ENCODE measurements at places on chromosomes 1 and 21. TPM values are rescaled to one million over a fixed set of nuclear protein-coding genes. Genes with fewer than 3 reads are reported as not detected.

DNA sequence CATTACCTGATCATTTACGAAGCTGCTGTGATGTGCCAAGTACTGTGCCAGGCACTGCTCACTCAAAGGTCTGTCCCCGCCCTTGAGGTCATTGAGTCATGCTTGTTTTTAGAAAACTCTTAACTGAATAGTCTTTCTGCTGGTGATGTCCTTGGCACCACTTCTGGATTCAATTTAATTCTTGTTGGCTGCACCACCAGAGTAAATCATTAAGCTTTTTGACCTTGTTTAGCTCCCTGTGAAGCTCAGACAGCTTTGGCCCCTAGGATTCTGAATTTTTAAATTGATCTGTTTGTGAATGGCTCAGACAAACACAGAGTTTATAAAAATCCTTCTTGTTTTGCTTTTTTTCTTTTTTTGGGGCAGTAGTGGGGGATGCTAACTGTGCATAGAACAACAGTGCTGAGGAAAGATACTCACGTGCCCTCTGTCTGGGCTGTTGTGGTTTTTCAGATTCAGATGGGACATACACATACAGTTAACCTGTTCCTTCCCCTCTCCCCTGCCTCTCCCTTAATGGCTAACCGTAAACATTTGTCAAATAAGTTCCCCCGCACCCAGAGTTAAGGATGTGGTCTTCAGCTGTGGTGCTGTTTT lies 67.6 kb downstream of the MTR start:
- no peaks in the 10 kb centered on the region for H3K27me3 ChIP-seq
- no peak overlapping the region for H3K27ac ChIP-seq
- no peak for DNase-seq
- peaks cover 36% of the 10 kb centered on the region for H3K36me3 ChIP-seq
- no peak overlapping the region for H3K4me3 ChIP-seq
- no peaks in the 10 kb centered on the region for H3K4me1 ChIP-seq

- no peaks in the 10 kb centered on the region for H3K36me3 ChIP-seq
- H3K27ac ChIP-seq: peak overlapping the region; percentile 85
- no peak for DNase-seq
- peak overlapping the region; percentile 62 for H3K4me3 ChIP-seq
These were observed 143.9 kb downstream of the HS2ST1 start for GRCh38 chr1:87058343-87058649.

GRCh38 chr1:121471523-121471922 lies 286.7 kb downstream of the SRGAP2C start:
- no peaks in the 10 kb centered on the region for H3K27me3 ChIP-seq
- no peak overlapping the region for H3K27ac ChIP-seq
- H3K36me3 ChIP-seq: no peaks in the 10 kb centered on the region
- DNase-seq: no peak
- H3K4me1 ChIP-seq: no peaks in the 10 kb centered on the region

DNA sequence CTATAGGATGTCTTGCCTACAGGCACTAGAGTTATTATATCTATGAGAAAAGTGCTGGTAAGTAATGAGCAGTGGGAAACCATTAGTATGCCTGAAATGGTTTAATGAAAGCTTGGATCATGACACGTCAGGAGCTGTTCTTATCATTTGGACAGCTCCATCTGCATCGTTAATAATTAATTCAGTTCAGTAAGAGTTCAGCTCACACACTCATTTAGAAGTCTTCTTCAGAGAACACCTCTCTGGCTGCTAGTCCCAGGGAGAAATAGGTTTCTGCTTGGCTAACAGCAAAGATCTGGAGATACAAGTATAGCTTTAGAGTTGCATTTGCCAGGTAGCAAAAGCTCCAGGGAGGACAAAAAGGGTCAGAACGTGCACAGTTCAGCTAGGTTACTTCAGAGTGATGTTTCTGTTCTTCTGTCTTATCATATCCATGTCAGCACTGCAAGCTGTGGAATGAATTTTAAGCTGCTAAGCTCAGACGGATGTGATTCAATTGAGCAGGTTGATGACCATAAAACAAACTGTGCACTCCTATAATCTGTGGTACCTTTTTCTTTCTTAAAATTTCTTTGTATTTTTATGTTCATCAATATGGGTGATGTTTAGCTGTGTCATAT lies 173.6 kb downstream of the ADGRL2 start:
- DNase-seq: no peak
- H3K4me3 ChIP-seq: no peak overlapping the region
- H3K4me1 ChIP-seq: no peaks in the 10 kb centered on the region
- H3K27me3 ChIP-seq: no peaks in the 10 kb centered on the region
- no peaks in the 10 kb centered on the region for H3K36me3 ChIP-seq

GRCh38 chr1:116318897-116319296 lies 54.1 kb upstream of the ATP1A1 start:
- no peaks in the 10 kb centered on the region for H3K27me3 ChIP-seq
- DNase-seq: no peak
- no peak overlapping the region for H3K27ac ChIP-seq
- H3K4me1 ChIP-seq: no peaks in the 10 kb centered on the region

SERPINC1 gene
- total RNA-seq: 0.61 TPM

IL12RB2 gene
- total RNA-seq: 0.54 TPM

ERICH3 gene
- total RNA-seq: not detected
